ENCODE measurements at places on chromosomes 1 and 21.

- no peak for DNase-seq
Observed at GRCh38 chr1:3771108-3772026, 1.2 kb upstream of the SMIM1 start.

- DNase-seq, result peak; percentile 81
Observed at GRCh38 chr1:15489052-15489736, 13.3 kb downstream of the CELA2B start.

- DNase-seq, result no peak
Observed at GRCh38 chr1:31306278-31306677, 9.4 kb downstream of the ZCCHC17 start.

- peak; percentile 55 for DNase-seq
Observed at GRCh38 chr1:53176452-53177208, 20.0 kb upstream of the CPT2 start.

DNA sequence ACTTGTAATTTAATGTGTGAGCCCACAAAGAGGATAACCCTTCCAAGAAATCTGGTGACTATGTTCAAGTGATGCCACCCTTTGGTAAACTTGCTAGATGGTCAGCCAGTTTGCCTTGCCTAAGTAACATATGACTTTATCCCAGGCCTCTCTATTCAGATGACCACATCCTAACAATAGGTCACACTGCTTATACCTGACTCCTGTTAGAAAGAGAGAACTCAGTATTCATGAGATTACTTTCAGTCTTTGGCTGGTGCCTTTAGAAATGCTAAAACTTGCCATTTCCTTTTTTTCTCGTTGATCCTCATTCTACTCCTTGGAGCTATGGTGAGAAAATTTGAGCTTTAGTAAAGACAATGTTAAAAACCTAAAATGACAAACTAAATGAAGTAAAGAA is 28.5 kb upstream of the SERBP1 start:
- DNase-seq, result no peak

GRCh38 chr1:3432306-3432705 is 22.2 kb upstream of the ARHGEF16 start:
- no peak for DNase-seq

GRCh38 chr1:166978821-166979220 is 3.5 kb upstream of the ILDR2 start:
- no peak for DNase-seq

DNA sequence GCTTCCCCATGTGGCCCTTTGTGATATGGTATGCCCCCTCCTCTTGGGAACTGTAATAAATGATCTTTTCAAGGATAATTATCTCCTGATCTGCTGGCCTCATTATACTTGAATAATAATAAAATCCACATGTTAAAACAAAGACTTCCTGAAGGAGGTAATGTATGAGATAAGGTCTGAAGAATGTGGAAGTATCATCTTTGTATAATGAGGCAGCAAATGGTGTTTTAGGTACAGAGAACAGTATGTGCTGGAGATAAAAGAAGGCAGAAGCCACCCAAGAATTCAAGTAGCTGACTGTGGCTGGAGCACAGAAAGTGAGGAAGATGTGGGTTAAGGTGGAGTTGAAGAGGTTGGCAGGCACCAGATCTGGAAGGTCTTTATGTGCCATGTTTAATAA is 12.8 kb upstream of the COG2 start:
- DNase-seq, result no peak

- no peak for DNase-seq
Observed at GRCh38 chr21:44089001-44089911, 17.9 kb upstream of the PWP2 start.

GRCh38 chr1:205677167-205677566 is 3.1 kb downstream of the SLC45A3 start:
- DNase-seq, result no peak

- DNase-seq, result no peak
Observed at GRCh38 chr1:36089393-36090121, 865 bp downstream of the ADPRS start.

- DNase-seq, result no peak
Observed at GRCh38 chr1:21045351-21045750, 131.3 kb downstream of the EIF4G3 start.

DNA sequence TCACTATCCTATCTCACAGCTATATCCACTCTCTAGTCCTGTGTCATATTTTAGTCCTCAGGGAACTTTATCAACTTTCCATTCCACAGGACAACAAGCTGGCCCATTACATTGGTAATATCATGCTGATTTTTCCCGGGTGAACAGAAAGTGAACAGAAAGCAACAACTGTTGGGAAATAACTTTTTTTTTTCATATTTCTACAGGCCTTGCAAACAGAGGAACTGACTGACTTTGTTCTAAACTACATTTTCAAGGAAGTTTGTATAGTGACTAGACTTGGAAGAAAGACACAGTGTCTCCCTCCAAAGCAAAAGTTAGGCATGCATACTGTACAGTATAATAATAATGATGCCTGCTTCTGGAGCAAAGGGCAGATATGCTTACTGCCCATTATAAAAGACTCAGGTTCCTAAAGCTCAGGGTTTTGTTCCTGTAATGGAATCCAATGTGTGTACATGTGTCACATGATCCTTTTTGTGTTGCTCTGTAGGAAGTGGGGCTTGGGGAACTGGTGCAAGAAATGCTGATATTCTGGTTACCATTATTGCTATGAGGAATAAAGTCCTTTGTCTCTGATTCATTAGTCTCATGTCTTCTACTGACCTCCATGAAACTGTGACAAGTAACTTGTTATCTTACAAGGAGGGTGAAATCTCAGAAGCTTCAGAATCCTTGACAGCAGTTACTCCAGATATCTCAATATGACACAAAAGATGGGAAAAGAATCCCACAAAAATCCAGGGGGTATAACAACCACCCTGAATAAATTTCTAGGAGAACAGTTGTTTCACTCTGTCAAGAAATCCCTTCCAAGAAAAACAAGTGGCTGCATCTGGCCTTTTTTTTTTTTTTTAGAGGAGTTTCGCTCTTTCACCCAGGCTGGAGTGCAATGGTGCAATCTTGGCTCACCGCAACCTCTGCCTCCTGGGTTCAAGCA is 17.7 kb upstream of the NTPCR start:
- no peak for DNase-seq

DNA sequence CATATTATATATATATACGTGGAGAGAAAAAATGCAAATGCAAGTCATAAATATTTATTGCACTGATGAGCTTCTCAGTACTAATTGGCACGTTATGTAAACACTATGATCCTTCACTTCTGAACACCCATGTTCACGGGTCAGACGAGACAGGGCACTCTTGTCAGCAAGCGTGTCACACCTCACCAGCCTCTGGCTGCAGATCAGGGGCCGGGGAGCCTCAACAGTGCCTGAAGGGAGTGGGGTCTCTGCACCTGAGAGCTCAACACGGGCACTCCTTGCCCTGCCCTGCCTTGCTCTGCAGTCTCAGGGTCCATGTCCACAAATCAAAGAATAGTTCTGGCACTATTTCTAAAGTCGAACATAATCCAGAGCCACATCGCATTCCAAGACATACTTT is 409 bp upstream of the HIVEP3 start:
- no peak for DNase-seq

DNA sequence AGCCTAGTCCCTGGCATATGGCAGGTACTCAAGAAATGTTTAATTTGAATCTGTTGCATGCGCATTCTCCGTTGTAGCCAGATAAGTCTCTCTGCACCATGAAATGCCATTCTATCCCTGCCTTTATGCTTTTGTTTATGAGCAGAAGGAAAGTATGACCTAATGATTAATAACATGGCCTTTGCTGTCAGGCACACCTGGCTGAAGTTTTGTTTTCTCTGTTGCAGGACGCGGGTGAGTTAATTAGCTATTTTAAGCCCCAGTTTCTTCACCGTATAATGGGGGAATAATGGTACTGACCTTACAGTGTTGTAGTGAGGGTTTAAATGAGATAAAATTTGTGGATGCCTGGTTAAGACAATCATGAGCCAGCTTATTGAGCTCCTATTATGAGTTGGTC is 87.7 kb downstream of the ST6GALNAC3 start:
- DNase-seq, result no peak

DNA sequence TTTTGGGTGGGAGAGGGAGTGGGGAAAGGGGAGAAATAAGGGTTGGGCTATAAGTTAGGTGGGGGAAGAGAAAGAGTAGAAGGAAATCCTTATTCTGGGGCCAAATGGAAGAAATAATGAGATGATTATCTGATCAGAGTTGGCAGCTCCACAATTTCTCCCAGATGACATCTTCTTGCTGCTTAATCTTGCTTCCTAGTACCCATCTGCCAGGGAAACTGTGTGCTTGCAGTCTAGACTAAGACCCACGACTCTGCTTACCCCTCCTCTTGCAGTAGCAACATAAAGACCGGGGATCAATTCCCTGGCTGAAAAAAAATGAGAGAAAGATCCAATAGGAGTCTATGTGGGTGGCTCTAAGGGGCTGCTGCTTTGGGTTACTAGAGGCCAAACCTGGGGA is 95.6 kb downstream of the PAPPA2 start:
- no peak for DNase-seq

GRCh38 chr1:60102267-60103061 is 28.9 kb upstream of the C1orf87 start:
- no peak for DNase-seq

Measured in NCI-H1694 treated with DMSO at 0.1 percent for 48 hours (cell line).